ENCODE measurements at places on chromosomes 12 and 14.

DNA sequence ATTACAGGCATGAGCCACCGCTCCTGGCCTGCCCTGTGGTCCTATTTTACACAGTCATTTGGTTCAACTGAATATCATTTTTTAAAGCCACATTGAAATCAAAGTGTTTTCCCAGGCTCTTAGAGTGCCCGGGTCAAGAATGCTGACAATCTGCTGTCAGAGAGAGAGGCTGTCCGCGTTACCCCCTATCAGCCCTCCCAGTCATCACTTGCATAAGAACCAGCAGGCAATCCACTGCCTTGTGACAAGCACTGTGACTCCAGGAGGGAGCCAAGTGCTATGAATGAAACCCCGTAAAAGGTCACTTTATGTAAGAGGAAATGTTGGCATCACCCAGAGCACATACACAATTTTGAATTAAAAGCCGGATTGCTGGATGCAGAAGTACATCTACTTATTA is 13.5 kb downstream of the PHLDA1 start:
- DNase-seq, result no peak

DNA sequence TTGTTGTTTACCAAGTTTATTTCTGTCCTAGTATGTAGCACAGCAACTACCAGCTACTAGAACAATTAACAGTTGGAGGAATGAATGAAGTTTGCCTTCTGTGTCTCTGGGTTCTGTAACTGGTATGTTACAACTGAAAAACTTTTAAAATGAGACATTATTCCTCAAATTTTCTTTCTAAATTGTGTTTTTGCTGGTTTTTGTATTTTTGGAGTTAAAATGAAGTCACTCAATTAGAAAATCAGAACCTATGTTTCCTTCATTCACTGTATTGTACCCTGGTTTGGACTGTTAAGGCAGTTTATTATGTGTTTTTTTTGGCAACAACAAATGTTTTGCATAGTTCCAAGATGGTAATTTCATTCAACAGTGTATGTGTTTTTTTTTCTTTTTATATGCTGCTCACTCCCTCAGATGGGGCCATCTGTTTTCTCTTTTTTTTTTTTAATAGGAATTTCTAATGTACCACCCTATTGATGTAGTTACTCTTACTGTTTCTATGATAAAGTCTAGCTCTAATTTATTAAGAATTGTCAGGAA is 30.2 kb upstream of the EVL start:
- no peak for DNase-seq

DNA sequence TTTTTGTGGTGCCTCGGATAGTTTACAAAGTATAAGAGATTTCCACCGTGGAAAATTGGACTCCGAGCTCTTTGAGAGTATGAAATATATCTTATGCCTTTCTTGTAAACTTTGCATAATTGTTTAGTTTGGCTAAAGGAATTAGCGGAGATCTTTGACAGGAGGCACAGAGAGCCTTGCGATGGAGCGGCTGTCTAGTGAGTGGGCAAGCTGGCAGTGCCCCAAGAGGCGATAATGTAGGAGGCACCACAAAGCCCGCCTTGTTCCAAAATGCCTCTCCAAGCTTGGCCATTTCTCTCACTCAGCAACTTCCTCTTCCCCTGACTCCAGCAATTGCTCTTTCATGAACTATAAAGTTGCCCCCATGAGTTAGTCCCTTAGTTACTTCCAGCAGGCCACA is 270.1 kb upstream of the PRICKLE1 start:
- DNase-seq, result no peak

GRCh38 chr12:32586390-32586789 is 92.7 kb upstream of the DNM1L start:
- DNase-seq, result no peak

- no peak for DNase-seq
These were observed 431.2 kb upstream of the PDE3A start for GRCh38 chr12:19937161-19937560.

DNA sequence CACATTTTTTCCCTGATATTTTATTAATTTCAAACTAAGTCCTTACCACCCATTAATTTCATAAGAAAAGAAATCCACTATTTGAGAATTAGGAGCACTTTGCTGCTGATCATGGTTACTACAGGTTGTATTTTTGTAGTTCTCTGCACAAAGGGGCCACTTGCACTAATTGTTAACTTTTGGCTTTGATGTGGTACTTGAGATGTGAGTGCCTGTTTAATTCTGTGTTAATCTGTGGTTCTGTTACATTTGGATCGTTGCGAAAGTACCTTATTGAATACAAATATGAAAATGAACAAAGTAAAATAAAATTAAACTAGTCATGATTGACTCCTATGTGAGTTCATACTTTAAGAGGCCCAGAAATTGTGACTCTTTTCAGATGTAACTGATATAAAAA is 374.9 kb upstream of the RGS6 start:
- no peak for DNase-seq

DNA sequence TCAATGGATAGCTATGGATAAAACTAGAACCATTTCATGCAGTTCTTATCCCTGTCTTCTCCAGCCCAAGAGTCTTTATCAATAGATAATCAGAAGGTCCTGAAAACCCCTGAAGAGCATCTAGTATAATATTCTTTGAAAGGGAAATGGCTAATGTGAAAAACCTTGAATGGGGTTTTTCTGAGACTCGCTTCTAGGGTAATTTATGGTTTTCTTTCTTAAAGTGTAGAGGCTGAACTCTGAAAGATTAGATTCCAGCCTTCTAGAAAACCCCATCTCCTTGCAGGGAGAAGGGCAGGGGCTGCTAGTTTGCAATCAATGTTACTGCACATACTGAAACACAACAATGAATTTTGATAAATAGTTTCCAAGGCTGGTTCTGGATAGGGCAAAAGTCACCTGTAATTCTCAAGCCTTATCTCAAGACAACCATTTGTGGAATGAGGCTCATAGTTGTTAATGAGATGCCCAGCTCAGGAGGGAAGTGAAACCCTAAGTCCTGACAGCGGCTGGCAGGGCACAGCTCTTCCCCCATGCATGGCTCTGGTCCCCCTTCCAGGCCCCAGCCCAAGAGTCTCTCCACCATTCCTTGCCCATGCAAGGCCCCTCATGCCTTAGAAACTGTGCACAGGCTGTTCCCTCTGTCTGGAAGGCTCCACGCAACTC is 33.7 kb upstream of the PYGL start:
- no peak for DNase-seq

DNA sequence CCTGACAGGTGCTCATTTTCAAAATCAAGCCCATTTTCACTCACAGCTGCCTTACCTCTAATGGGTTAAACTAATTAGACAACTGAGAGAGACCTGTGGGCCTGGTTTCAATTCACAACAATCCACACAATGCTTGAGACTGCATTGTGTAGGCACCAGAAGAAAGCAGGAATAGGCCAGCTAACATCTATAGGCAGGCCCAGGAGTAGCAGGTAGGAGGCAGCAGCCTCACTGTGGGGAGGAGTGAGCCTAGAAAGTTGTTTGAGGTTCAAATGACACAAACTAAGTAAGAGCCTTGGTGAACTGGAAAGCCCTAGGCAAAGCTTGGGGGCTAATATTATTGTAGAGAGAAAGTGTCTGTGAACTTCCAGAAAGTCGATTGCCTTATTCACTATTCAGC is 289.5 kb upstream of the CCDC196 start:
- no peak for DNase-seq

DNA sequence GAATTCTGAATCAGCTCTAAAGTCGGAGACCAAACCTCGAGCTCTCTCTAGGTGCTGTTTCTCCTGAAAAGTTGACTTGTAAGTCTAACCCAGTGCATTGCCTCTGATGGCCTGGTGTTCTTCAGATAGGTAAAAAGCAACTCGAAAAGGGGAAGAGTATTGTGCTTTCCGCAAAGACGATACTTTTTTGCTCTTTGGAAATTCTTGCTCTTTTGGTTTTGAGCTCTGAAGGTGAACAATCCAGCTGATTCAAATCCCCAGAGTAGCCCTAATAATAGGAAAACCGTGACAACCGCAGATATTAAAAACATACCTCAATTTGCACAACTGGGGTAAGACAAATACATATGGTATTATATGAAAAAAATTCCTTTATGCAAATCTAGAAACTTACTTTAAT is 447.4 kb downstream of the RAD51B start:
- DNase-seq, result no peak

DNA sequence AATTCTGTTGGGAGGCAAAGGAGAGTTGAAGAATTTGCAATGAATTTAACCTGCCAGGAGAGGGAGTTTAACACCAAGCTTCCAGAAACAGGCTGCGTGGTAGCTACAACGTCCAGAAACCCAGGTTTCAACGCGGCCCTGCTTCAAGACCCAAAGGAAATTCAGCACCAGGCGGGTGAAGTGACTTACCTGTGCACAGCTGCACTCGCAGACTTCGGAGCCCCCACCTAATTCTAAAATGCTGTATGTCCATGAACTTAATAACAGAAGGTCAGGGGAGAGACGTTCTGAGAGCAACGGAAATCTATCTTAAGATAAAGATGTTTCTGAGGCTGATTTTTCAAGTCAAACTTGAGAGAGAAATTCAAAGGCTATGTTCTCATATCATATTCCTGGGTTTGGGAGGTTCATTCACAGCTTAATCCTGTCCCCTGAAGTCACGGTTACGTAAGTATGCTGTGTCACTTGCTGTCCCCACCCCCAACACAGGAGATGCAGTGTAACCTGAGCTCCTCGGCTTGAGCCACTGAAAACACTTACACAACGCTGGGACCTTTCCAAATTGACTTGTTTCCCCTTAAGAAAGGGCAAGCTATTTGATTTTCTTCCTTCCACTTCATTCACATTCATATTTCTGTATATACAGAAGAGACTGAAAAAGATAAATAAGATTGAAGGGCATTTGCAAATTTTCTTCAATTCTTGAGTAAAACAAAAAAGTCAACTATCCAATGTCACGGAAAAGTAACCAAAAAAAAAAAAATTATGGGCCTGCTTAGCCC is 22.7 kb downstream of the CLIP1 start:
- DNase-seq, result peak; percentile 77

GRCh38 chr12:69602954-69603353 is 7.8 kb downstream of the LRRC10 start:
- DNase-seq, result no peak

Measured in CD4-positive, alpha-beta T cell treated with Interferon alpha-2 for 1 hour (primary cell).